Stimulated activated CD8-positive, alpha-beta memory T cell treated with anti-CD3 and anti-CD28 coated beads, Interleukin-4, amount 100 ng/mL, for 24 hours (primary cell): ENCODE measurements at places on chromosomes 7 and 10.

GRCh38 chr10:131847241-131847783, 53.5 kb upstream of the PPP2R2D start:
- no peak for DNase-seq

DNA sequence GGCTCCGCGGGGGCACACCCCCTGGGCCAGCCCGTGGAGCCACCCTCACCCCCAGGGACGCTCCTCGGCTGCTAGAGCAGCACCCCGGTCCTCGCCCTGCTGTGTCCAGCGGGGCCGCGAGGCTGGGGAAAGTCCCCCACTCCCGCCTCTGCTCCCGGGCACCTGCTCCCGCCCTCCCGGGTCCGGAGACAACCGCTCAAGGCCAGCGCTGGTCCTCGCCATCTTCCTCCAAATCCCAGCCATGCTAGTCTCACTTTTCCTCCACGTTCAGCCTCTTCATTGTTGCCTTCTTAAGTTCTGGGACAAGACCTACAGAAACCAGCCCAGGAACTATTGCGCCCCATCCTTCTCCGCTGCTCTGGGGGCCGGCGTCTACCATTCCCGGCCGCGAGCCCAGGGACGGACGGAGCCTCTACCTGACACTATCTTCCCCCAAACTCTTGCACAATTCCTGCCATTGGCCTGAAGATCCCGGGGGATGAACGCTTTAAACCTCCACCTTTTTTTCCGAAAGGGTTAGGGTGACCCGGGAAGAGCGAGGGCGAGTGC, 4.8 kb upstream of the KCP start:
- DNase-seq: no peak

DNA sequence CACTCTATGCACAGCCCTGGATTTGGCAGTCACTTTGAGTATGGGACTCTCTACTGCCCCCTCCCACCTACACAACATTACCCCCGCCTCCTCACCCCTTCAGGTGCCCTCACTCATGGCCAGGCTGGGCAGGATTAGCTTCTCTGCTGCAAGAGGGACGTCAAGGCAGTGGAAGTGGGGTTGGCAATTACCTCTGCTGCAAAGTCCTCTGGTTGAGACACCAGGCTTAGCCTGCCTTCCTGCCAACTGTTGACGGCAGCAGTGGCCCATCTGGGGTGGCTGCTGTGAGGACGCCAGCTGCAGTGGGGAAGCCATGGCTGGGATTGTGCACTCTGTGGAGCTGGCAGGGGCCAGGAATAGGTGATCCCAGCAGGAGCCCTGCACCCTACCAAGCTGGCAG, 26.7 kb downstream of the SVIL start:
- DNase-seq: no peak

DNA sequence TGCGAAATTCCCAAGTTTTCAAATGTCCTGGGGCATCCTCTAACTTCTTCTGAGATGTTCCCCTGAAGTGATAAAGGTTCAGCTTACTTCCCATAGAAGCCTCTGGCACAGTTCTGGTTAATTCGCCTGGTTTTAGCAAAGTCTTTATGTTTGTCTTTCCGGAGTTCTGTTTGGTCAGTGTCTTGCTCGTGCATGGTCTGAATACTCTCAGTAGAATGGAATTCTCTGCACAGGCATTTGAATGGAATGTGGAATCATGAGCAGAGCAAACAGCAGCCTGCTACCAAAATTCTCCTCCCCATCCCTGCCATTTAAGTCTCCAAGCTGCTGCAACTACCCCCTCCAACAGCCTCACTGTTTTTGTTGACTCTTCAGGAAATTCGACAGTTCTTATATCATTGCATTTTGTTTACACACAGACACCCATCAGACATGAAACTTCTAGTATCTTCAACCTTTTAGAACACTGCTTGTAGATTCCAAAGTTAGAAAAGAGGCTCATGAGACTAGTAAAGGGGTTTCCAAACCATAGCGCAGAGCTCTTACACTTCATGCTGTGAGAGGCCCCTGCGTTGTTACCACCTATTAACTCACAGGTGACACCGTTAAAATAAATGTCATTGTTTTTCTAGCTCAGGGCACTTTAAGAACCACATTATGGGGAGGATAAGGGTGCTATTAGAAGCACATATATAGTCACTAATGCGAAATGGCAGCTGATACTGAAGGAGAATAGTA, 129.7 kb downstream of the PLCE1 start:
- no peak for DNase-seq

DNA sequence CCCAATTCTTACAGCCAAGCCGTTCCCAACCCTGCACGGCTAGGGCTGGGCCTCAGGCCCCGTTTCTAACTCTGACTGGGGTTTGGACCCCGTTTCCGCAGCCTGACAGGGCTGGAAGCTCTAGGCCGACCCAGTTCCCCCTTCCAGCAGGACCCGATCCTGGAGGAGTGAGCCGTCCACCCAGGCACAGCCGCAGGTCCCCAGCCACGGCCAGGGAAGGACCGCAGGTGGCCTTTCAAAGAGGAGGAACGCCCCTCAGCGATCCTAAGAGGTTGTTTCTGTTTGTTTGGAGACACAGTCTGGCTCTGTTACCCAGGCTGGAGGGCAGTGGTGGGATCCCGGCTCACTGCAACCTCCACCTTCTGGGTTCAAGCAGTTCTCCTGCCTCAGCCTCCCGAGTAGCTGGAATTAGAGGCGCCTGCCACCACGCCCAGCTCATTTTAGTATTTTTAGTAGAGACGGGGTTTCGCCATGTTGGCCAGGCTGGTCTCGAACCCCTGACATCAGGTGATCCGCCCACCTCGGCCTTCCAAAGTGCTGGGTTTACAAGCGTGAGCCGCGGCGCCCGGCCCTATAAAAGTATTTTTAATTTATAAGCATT, 778 bp upstream of the GET4 start:
- DNase-seq: no peak

DNA sequence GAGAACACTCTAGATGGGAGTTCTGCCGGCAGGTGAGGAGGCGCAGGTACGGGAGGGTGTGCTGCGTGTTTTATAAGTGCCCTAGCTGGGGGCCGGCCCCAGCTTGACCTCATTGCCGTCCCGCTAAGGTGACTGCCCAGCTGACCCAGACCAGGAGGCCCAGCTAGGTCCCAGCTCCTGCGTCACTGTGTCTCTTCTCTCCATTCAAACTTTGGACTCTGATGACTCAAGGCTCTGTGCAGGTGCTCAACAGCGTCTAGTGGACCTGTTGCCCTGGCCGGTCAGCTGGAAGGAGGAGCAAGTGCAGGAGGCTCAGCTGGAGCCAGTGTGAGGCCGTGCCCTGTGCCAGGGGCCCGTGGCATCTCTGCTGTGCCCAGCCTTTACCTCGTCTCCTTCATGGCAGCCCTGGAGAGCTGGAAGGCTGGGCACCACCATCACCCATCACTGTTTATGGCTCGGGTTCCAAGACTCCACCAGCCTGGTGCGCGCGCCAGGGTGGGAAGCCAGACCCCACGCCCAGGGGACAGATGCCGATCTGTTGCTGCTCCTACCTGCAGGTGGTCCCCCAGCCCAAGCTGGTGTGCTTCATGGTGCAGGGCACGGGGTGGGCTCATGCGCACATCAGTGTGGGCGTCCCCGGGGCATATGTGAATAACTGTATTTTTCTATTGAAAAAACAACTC, 14.6 kb downstream of the LHPP start:
- DNase-seq: no peak

- DNase-seq: no peak
Observed at GRCh38 chr10:75240329-75241076, 4.7 kb upstream of the COMTD1 start.

DNA sequence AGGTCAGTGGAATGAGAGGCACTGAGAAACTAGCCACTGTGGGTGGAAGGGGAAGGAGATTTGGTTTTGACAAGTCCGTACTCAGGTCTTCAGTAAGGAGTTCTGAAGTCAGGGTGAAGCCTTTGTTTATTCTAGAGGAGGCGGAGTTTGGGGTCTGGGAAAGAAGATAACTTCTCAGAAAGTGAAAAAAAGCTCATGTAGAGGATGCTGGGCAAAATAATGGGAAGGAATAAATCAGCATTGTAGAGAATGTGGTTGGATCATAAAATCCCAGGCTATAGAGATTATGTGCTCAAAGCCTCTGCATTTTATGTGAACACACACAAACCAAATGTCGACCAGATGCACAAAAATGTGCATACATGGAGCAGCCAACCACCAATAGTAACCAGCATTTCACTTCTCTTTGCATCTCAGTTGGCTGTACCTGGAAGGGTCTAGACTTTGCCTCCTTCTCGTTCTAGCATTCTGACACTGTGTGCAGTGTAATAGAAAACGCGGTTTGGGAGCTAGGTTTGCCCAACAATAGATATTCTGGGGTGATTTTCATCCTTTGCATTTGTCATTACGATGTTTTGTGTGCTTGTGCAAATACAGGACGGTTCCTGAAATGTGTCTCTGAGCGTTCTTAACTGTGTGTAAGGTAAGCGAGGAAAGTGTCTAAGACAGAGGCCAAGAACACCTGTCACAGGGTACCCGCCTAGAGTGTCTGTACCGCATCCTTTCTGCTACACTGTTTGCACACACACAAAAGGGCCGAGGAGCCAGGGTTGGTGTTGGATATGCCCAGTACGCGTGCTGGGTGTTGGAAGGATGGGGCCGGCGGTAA, 603 bp upstream of the HECW1 start:
- no peak for DNase-seq

- no peak for DNase-seq
Observed at GRCh38 chr7:47951374-47951773, 3.1 kb upstream of the PKD1L1 start.

DNA sequence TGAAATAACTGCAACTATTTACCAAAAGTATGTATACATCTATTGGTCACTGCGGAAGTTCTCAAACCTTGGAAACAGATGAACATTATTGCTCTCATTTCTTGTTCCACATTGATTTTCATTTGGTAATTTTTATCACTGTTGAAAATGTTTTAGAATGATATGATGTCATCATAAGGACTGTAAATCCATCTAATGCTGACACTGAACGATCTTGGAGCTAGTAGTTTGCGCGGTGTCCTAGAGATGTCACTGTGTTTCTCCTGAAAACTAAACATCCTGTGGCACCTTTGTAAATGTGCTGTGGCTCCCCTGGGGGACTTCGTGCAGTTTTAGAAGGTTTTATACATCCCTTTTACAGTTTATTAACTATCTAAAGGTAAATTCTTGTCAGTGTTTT, 73.5 kb downstream of the DNAJB9 start:
- DNase-seq: no peak

- DNase-seq: no peak
Observed at GRCh38 chr7:18573410-18574234, 78.1 kb downstream of the HDAC9 start.

DNA sequence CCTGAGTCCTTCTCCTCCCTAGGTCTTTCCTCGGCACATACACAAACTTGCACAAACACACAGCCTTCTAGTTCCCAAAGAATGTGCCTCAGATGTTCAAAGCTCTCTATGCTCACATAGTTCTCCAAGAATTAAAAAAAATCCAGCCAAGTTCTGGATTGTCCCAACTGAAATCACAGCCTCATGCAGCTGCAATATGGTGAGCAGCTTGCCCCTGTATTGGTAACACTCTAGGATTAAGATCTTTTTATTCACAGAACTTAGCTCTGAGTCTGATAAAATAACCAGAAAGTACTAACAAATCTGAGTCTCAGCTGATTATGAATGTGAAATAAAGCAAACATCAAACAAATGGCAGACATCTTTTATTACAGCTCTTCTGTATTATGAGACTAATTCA, 604.8 kb upstream of the PFKP start:
- DNase-seq: no peak

GRCh38 chr10:78955206-78955605, 113.6 kb upstream of the ZMIZ1 start:
- no peak for DNase-seq

- DNase-seq: no peak
Observed at GRCh38 chr7:121638286-121638685, 234.7 kb upstream of the PTPRZ1 start.

DNA sequence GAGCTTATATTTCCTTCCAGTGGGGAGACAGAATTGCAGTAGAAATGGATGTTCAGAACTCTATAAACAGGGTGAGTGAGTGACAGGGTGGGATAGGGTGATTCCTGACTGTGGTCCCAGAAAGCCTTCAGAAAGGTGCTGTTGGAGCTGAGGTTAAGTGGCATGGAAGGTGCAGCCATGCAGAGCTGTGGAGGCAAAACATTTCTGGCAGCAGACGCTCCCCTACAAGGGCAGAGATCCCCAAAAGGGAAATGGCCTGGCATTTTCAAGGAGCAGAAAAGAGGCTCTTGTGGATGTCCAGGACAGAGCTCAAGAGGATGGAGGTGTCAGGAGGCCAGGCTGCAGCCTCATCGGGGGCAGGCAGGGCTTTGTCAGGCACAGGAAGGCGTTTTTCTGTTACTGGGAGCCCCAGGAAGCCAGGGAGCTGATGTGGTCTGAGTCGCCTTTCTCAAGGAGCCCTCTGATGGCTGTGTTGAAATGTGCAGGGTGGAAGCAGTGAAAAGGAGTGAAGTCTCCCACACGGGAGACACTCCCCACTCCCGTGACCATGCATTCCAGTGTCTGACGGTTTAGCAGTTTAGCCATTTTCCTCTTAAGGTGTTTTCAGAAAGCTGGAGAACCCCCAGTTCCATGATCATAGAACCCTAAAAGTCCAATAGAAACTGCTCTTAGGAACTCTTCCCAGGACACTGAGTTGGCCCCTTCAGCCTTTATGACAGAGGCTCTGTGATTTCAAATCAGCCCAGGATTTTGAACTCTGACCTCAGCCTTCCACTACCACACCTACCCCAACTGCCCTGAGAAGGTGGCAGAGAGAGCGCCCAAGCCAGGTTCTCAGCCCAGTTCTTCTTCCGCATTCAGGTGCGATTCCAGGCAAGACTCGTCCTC, 96.2 kb downstream of the C10orf105 start:
- no peak for DNase-seq

GRCh38 chr10:46284286-46285229, 2.2 kb upstream of the ANTXRL start:
- peak; percentile 70 for DNase-seq

DNA sequence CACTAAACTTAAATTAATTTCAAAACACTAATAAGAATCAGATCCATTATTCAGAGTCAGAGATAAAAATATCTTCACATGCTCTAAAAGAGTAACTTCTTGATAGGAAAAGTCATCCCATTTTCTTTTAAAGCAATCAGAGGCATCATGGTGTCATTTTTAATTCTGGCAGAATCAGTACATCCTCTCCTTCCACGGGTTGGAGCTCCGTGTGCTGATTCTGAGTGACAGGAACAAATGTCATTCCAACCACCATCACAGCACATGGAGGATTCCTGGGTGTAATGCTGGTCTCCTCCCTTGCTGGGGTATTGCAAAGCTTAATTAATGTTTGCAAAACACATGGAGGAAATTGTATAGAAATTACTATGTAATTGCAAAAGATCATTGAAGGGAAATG, 114.5 kb upstream of the IMMP2L start:
- DNase-seq: no peak

- no peak for DNase-seq
Observed at GRCh38 chr10:12937527-12937926, 64.0 kb downstream of the CCDC3 start.

DNA sequence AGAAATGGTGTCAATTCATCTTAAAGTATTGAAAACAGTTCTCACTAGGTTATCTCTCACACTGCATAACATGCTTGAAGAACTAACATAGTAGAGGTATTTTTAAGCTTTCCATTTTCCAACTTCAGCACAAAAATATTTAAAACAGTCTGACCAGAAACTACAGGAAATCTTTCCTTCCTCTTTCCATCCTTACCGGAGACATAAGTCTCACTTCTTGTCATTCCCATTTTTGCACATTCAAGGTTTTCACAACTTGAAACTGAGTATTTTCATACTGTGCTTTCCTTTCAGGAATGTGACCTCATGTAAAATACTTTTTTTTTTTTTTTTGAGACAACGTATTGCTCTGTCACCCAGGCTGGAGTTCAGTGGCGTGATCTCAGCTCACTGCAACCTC, 45.2 kb downstream of the ARHGAP12 start:
- DNase-seq: no peak

GRCh38 chr7:79930604-79931003, 204.0 kb upstream of the GNAI1 start:
- DNase-seq: no peak

GRCh38 chr10:24731942-24732341, 8.3 kb upstream of the ARHGAP21 start:
- DNase-seq: no peak
